ENCODE measurements at places on chromosomes 2 and 18.
A peak's percentile ranks its signal among the peaks of the same experiment; 100 is the strongest.

DNA sequence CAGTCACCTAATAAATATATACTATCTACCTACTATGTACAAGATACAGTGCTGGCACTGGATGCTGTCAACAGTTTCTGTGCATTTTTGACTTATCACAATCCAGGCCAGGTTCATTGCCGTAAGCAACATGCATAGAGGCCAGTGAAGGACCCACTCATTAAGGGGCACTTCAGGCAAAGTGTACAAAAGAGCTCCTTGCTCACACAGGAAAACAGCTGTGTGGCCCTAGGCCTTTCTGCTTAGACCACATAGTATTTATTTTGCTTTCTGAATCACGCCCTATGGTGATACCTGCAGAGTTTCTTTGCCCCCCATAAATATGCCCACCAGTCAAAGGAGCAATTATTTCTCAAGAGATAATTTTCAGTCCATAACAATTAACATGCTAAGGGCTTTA, 39.6 kb upstream of the STAT4 start:
- DNase-seq, result no peak

- DNase-seq, result no peak
Measured at GRCh38 chr2:124763611-124764010, 738.5 kb downstream of the CNTNAP5 start.

DNA sequence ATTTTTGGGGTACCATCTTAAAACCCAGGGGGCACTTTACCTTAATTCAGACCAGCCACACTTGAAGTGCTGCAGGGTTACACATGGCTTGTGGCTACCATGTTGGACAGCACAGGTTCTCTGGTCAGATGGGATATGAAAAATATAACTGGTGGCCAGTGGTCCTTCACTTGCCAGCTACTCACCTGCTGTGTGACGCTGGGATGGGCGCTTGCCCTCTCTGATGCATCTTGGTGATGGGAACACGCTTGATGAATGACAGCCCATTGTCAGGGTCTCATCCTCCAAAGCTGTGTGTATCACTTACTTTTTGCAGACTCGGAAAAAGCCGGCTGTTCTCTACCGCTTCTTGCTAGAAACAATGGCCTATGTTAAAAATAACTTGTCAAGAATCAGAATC, 22.5 kb downstream of the HJURP start:
- peak; percentile 27 for DNase-seq

DNA sequence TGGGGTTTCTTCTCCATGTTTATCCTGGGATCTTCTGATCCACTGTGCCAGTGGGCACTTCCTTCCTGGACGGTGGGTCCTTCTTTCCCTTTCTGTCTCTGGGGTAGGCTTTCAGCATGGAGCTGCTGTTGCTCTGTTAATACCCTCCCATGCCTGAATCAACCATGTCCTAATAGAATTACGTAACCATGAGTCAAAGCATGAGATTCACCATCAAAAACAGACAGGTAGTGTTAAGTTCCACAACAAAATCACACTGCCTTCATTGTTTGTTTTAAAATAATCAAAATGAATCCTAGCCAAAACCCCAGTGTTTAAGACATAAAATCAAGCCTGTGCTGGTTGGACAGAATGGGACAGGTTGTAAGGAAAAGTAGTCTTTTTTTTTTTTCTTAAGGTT, 37.5 kb downstream of the GNAL start:
- DNase-seq, result no peak

GRCh38 chr2:168545439-168546082, 89.5 kb downstream of the CERS6 start:
- DNase-seq, result no peak

DNA sequence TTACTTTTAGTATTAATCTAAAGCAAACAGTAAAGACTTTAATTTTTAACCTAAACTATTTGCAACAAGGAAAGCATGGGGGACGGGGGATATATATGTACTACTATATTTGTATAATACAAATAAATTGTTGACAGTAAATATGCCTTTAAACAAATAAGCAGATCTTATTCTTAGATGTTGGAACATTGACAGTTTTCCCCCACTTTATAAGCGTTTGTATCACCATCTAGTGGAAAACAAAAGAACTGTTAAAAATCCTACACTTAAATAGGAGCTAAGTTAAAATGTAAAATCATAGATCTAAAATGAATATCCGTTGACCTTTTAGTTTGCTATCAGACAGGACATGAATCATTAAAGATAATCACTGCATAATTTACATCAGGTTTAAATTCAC, 50.0 kb downstream of the RBBP8 start:
- DNase-seq, result no peak

- no peak for DNase-seq
Measured at GRCh38 chr2:105919826-105920225, 175.1 kb downstream of the NCK2 start.

DNA sequence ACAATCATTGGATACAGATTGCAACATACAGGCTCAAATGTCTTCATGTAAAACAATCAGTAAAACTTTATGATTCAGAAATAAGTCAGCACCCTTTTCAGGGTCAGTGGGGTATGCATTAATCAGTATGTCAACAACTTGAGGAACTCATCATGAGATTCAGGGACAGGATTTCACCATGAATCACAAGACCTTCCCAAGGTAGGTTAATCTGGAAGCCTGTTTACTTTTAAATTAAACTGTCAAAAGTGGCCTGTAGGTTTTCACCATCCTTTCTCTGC, 104.8 kb downstream of the SP100 start:
- no peak for DNase-seq

GRCh38 chr18:69586537-69586936, 185.8 kb downstream of the DOK6 start:
- DNase-seq, result no peak

GRCh38 chr2:174623690-174624089, 26.1 kb upstream of the WIPF1 start:
- no peak for DNase-seq

GRCh38 chr2:43319541-43319940, 93.1 kb upstream of the ZFP36L2 start:
- no peak for DNase-seq

- DNase-seq, result peak; percentile 50
Measured at GRCh38 chr2:127626175-127626574, 19.8 kb upstream of the GPR17 start.

DNA sequence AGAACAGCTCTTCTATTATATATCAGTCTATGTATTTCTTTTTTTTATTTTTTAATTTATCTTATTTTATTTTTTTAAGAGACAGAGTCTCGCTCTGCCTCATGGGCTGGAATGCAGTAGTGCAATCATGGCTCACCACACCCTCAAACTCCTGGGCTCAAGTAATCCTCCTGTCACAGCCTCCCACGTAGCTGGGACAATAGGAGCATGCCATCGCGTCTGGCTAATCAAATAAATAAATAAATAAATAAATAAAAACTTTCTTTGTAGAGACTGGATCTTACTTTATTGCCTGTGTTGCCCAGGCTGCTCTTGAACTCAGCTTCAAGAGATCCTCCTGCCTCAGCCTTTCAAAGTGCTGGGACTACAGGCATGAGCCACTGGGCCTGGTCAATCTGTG, 117.0 kb downstream of the RBMS1 start:
- no peak for DNase-seq

- no peak for DNase-seq
Measured at GRCh38 chr18:54203914-54204313, 20.6 kb downstream of the MBD2 start.

DNA sequence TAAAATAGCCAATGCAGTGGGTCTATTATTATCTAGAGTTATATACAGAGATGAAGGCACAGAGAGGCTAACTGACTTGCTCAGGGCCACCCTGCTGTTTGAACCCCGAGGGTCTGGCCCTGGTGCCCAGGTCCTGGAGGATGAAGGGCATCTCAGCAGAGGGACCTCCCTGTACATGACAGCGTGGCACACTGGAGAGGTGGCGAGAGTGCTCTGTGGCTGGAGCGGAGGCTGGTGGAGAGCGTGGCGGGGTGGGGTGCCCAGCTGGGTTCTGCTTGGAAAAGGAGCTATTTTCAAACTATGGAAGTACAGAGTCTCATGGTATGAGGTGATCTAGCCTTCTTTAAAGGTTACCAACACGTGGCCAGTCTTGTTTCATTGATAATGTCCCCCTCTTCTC, 35.8 kb downstream of the GREB1 start:
- DNase-seq, result peak; percentile 42

- no peak for DNase-seq
Measured at GRCh38 chr2:230898016-230898712, 26.9 kb downstream of the GPR55 start.

DNA sequence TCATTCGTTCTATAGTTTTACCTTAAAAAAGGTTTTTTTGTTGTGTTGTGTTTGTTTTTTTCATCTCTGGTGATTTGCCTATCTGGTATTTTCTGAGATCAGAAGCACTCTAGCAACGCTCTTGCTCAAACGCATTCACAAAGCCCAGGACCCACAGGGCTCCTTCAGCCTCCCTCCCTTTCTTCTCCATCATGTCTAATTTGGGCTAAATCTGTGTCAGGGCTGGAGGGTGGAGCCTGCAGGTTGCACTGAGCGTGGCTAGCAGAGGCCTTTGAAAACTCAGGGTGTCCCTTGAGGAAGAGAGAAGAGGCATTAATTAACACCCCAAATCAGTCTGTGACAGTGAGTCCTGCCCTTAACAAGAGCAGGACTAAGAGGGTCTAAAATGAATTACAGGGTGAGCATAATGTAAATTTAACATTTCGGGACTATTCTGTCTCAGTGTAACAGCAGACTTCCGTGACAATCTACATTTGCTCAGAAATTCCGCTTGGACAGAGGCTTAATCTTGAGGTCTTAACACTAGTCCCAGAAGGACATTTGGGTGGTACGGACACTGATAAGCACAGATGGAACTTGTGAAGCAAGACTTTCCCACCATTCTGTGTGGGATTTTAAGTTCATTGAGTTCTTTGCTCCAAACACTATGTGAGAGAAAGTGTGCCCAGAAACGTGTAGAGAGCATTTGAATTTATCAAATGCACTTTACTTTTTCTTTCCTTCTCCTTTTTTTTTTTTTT, 174.4 kb upstream of the APCDD1 start:
- no peak for DNase-seq

DNA sequence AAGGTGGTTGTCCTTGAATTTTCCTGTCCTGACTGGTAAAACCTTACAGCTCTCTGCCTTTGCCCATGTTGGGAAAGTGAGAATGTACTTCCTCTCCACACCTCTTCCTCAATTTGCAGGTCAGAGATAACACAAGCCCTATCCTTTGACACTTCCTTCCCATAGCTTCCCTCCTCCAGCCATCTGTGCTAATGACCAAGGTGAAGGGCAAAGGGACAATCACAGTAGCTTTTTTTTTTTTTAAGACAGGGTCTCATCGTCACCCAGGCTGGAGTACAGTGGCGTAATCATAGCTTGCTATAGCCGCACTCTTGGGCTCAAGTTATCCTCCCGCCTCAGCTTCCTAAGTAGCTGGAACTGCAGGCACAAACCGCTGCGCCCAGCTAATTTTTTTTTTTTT, 24.3 kb upstream of the STPG4 start:
- DNase-seq, result no peak

- DNase-seq, result no peak
Measured at GRCh38 chr2:43209204-43209717, 17.1 kb downstream of the ZFP36L2 start.

- DNase-seq, result no peak
Measured at GRCh38 chr2:96952016-96952750, 34.2 kb downstream of the FAM178B start.
